ENCODE measurements at places on chromosomes 5 and 9.
A peak's percentile ranks its signal among the peaks of the same experiment; 100 is the strongest.

DNA sequence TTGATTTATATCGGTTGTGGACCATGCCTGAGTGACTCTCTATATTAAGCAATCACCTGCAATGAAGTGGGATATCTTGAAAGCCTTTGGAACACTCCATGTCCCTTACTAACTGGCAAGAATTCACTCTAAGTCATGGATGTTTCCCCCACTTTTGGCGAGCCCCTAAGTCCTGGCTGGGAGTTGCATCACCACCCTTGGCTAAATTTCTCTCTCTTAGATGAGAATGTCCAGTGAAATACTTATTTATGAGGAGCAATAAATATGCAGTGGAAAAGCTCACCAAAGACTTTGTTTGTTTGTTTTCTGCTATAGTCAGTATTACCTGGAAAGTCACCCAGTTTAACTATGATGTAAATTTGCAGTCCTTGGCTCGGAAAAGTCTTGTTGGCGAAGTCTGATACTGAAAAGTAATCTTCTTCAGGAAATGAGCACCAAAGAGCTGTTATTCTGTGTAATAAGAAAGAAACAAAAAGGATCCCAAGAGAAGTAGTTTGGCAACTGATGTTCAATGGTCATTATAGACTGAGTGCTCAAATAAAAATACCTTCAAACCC is 333.8 kb downstream of the DMRT2 start:
- no peak for DNase-seq

DNA sequence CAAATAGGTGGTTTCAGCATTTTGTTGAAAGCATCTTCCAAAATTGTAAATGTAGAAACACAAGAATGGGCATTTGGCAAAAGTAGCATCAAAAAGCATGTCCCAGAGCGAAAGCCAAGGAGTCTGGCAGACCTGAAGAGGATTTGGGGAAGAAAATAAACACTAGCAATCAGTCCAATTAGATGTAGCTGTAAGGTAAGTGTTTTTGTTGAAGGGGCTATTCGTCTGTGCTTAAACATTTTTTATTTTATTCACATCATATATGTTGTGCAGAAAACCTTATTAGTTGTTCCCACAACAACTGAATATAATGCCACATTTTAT is 954.1 kb upstream of the COX7C start:
- DNase-seq: no peak

DNA sequence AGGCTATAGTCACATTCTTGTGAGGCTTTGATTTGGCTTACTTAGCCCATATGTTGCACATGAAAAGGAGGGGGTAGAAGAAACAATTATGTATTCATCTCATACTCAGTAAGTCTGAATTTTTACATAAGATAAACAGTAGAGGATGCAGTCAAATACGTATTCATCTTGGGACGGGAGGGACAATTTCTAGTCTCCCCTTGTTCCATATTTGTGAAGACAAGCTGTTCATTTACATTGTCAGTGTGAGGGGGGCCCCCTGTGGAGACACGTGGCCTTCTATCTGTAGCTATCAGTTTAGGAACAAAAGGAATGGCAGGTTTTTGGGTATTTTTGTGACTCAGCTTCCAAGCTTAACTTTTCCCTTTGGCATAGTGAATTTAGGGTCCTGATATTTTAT is 49.2 kb upstream of the PPP1R2B start:
- DNase-seq: no peak

- DNase-seq: no peak
Observed at GRCh38 chr5:77643654-77644370, 5.3 kb upstream of the OTP start.

- no peak for DNase-seq
Observed at GRCh38 chr5:82952326-82952725, 124.9 kb downstream of the TMEM167A start.

DNA sequence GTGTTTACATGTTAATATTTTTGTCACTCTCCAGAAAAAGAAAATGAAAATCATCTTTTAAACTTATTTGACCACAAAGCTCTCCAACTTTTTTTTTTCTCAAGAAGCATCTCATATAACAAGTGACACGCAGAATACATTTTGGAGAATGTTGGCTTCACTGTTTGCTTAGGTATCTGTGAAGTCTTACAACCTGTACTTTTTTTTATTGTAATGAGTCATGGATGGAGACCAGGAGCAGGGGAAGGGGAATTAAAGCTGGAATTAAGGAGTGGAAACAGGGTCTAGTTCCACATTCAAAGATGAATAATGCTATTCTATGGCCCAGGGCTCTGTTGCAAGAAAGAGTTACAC is 211.9 kb downstream of the MAN2A1 start:
- DNase-seq: no peak

- no peak for DNase-seq
Observed at GRCh38 chr9:91546574-91546973, 122.9 kb upstream of the NFIL3 start.

DNA sequence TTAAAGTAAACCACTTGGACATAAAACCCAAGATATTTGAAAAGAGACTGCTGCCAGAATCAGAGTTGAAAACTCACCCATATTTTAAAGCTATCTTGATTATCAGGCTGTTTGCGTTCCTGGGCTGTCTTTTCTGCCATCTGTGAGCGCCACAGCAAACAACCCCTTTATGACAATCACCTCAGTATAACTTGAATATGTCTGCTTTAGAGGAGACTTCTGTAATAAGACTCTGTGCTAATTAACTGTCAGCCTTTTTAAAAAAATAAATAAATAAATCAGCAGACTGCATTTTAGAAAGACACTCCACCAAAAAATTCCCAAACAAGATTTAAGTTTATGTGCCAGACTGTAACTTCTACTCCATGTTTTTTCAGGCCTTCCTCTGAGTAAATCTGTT is 375.7 kb upstream of the CCNH start:
- no peak for DNase-seq

DNA sequence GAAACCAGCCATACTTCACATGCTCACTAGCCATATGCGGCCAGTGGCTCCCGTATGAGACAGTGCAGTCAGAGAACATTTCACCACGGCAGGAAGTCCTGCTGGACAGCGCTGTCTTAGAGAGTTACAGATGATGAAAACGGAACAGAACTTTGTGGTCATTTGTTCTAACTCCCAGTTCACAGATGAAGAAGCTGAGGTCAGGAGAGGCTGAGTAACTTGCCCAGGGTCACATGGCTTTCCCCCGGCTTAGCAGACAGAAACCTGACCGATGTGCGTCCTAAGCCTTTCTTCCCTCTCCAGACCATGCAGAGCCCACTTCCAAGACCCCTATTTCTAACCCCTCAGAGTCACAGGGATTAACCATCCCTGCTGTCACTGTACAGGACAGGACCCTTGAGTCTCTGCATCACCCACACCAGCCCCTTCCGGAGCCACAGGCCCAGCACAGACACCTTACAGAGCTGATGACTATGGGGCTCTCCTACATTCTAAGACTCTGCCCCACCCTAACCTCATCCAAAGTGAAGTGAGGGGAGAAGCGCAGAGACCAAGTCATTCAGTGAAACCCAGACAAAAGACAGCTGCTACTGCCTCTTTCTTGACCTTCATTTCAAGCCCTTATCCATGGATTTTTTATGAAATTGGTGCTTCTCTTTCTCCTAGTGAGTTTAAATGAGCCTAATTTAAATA is 86.9 kb downstream of the PTPN3 start:
- DNase-seq: no peak

- peak; percentile 50 for DNase-seq
Observed at GRCh38 chr9:100426530-100427365, at the start of gene MSANTD3. MSANTD3 (plus strand) TSS chr9:100427143; CDS start chr9:100441939, 14,796 bp downstream.

GRCh38 chr9:22026696-22027095 is 17.6 kb upstream of the CDKN2B start:
- no peak for DNase-seq

GRCh38 chr9:108748776-108749175 is 107.0 kb downstream of the ACTL7B start:
- no peak for DNase-seq

GRCh38 chr9:4143936-4144717 is 155.7 kb downstream of the GLIS3 start:
- DNase-seq: no peak

DNA sequence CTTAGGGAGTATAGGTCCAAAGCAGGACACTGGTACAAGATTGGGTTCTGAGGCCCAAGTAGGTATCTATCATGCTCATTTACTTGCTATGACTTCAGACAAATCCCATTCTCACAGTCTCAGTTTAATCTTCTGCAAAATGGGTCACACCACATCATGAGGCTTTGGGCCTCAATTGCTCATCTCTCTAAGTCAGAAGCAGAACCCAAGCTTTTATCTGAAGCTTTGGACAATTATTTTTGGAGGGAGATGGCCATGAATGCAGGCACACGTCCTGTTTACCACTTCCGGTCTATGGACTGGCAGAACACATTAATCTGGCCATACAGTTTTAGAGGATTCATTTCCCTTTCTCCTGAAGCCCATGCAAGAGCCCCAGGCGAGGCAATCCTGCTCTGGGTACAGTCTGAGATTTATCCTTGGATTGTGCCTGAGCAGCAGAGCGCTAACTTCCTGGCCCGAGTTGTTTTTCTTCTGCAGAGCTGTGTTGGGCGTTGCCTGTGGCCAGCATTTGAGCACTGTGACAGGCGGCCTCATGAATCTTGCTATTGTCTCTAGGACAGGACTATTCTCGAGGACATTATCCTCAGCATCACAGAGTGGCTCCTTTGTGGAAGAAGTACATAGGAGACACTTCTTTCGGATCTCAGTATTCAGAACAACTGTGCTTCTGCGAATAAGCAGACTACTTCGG is 16.1 kb downstream of the SLC22A4 start:
- no peak for DNase-seq

DNA sequence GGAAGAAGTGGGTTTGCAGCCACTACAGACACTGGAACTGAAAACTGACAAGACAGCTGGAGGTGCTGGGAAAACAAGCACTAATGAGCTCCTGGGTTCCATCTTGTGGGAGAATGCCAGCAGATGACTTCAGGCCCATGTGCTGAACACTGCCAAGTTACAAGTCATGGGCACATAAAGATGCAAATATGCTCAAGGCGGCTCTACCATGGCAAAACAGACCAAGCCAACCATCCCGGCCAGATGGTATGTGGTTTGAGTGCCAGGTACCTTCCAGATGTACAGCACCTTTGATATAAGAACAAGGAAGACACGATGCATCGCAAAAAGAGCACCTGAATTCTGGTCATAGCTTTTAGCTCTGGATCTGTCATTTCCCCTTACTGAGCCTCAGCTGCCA is 19.9 kb downstream of the TNFSF8 start:
- DNase-seq: no peak

GRCh38 chr5:10625700-10626472 is 62.0 kb downstream of the ANKRD33B start:
- DNase-seq: no peak

Measured in HCT116 (cell line).